ENCODE measurements at places on chromosomes 1 and 21. TPM values are rescaled to one million over a fixed set of nuclear protein-coding genes. Genes with fewer than 3 reads are reported as not detected.

- no peak for DNase-seq
Observed at GRCh38 chr1:169486281-169487051, 722 bp upstream of the SLC19A2 start.

DNA sequence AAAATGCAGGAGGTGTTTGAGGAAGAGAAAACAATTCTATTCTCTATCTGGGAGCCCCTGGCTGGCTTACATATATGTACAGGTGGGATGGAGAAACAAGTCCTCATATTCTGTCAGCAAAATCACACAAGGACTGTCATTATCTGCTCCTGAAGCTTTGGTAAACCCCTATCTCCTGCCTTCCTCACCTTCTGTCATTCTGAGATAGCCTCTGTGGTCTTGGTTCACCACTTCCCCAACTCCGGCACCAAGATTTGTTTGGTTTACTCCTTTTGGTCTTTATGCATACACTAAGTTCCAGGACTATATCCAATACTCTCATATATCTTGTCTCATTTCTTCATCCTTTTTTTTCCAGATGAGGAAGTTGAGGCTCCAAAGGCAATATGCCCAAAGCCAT lies 551.1 kb downstream of the PLPP3 start:
- no peak for DNase-seq

- DNase-seq = no peak
Observed at GRCh38 chr1:162191396-162192305, 122.2 kb downstream of the NOS1AP start.

Gene RRP1B
- 17.6 TPM for total RNA-seq

- no peak for DNase-seq
Observed at GRCh38 chr1:215681041-215681440, 113.9 kb downstream of the KCTD3 start.

Gene NPPB
- not detected for total RNA-seq

DNA sequence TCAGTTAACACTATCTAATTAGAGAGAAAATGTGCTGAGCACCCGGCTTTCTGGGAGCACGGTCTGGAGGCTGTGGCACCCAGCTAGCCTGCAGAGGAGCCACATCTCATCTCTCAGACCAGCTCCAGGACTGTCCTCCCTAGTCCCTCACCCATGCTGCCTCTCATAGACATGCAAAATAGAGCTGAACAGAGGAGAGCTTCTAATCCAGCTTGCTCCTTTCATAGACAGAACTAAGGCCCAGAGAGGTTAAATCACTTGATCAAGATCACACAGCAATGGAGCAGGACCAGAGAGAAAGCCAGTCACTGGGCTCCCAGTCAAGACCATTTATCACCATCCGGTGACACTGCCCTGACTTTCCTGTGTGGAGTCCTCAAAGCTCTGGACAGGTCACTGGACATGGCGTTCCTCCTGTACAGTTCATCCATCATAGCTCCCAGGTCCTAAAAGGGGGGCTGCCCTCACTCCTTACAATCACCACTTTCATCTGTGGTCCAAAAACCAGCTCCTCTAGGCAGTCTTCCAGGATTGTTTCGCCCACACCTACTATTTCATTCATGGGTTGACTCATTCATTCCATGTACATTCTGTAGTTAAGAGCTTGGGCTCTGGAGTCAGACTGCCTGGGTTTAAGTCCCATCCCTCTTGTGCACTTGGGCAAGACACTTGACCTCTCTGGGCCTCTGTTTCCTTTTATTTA lies 8.8 kb upstream of the CAMK2N1 start:
- no peak for DNase-seq

- DNase-seq = no peak
Observed at GRCh38 chr1:210582205-210582970, 253.7 kb downstream of the HHAT start.

Gene VWA5B1
- total RNA-seq = not detected

Gene DDX59
- 16.5 TPM for total RNA-seq

GRCh38 chr1:28781305-28781704 lies 30.7 kb upstream of the OPRD1 start:
- no peak for DNase-seq

Gene SPRR2G
- not detected for total RNA-seq

DNA sequence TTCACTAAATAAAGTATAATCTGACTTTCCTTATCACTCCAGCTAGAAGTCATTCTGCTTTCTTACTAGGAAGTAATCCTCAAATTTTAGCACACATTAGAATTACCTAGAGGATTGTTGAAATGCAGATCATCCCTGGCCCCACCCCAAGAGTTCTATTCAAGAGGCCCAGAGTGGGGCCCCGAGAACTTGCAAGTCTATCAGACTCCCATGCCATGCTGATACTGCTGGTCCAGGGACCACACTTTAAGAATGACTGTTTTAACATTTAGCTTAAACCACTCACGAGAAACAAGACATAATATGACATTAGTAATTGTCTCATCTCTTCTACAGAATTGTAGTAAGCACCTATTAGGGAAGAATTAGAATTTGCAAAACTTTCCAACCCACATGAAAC lies 7.7 kb upstream of the SYNJ1 start:
- no peak for DNase-seq

GRCh38 chr1:182229921-182230491 lies 161.6 kb downstream of the GLUL start:
- DNase-seq = no peak

GRCh38 chr1:203295796-203296195 lies 9.5 kb upstream of the BTG2 start:
- DNase-seq = no peak

Gene EPHB2
- 9.3 TPM for total RNA-seq

DNA sequence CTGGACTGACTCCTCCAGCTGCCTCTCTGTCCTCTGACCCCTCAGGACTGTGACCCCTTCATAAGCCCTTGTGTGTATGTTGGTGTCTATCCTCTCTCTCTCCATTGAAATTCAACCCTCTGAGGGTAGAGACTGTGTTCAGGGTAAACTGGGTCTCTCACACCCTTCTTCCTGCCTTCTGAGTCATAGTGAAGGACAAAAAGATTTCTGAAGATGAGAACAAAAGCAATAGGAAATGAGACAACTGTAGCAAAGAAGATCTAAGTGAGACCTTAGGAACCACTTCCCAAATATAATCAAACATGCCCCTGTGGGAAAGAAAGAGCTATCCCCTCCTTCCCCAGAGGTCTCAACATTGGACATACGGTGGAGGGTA lies 16.9 kb downstream of the NUAK2 start:
- no peak for DNase-seq

DNA sequence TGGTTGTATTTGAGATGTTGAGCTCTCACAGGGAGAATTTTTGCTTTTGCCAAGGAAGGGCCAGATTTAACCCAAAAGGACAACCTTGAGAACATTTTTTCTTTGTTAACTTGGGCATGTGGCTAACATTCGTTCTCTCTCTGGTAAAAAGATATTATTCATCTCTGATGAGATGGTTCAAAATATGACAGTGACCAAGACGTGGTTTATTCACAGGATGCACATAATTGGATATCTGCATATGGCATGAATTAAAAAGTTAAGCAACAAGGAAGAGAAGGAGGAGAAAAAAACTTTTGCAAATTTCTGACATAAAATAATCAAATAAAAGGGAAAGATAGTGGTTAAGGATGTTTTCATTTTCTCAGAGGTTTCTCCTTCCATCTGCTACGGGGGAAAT lies 43.1 kb upstream of the BCL10 start:
- no peak for DNase-seq

DNA sequence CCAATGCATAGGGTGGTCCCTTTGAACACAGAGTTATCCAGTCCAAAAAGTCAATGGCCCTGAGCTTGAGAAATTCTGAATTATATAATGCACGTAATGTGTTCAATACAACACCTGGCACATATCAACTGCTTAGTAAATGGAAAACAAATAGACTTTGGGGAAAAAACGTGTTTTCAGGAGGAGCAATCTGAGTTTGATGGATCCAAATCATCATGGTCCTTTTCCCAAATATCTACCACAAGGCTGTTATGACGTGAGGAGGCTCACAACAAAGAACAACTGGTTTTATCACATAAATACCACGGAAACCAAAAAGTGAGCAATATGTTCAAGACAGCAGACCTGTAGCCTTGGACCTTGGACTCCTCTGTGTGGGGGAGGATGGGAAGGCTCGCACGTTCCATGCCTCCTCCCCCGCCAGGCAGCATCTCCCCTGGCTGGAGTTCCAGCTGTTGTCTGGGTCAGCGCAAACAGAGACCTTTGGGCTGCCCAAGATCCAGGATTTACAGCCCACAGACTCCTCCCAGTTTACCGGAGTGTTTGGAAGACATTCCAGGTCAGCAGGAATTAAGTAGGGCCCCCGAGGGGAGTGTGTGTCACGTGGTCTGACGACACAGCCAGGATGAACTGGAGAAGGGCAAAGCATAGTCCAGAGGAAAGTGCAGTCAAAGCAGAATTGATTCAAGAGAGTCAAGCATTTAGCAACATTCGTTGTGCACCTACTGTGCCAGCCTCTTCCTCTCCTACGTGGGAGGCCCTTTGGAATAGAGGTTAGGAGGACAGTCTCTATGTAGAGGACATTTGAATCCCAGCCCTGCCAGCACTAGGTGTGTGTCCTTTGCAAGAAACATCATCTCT lies 32.2 kb upstream of the MED18 start:
- DNase-seq = no peak

Gene CHML
- total RNA-seq = 12.4 TPM

GRCh38 chr1:25462732-25463131 lies 32.0 kb downstream of the MACO1 start:
- DNase-seq = no peak

DNA sequence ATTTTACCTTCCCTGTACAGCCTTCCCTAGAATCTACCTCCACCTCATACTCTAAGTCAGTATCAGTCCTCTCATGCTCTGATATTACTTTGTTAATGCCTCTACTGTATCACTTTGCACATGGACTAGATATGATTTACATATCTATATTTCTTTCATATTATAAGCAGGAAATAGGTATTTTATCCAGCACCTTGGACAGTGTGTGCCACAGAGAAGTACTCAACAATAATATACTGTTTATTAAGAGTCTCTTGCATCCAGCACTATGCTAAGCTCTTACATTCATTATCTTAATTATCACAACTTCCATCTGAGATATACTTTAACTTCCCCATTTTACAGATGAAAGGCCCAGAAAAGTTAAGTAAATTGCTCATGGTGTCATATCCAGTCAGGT lies 247.9 kb upstream of the DAB1 start:
- DNase-seq = no peak

- DNase-seq = no peak
Observed at GRCh38 chr1:198318085-198318484, 161.3 kb downstream of the NEK7 start.

DNA sequence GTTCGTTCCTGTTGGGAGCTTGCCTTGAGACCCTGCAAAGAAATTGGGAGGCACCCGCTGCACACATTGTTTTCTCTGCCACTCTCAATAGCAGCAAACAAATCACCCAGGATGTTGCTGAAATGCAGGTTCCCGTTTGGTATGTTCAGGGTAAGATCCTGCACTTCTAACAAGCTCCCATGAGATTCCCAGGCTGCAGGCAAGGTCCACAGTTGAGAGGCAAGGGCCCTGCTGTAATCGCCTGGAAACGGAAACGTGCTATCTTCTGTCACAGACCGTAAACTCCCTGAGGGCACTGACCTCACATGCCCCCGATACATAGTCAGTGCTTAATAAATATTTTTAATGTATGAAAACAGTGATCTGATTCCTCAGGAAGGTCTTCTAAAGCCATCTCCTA lies 37.8 kb downstream of the XCL1 start:
- no peak for DNase-seq

DNA sequence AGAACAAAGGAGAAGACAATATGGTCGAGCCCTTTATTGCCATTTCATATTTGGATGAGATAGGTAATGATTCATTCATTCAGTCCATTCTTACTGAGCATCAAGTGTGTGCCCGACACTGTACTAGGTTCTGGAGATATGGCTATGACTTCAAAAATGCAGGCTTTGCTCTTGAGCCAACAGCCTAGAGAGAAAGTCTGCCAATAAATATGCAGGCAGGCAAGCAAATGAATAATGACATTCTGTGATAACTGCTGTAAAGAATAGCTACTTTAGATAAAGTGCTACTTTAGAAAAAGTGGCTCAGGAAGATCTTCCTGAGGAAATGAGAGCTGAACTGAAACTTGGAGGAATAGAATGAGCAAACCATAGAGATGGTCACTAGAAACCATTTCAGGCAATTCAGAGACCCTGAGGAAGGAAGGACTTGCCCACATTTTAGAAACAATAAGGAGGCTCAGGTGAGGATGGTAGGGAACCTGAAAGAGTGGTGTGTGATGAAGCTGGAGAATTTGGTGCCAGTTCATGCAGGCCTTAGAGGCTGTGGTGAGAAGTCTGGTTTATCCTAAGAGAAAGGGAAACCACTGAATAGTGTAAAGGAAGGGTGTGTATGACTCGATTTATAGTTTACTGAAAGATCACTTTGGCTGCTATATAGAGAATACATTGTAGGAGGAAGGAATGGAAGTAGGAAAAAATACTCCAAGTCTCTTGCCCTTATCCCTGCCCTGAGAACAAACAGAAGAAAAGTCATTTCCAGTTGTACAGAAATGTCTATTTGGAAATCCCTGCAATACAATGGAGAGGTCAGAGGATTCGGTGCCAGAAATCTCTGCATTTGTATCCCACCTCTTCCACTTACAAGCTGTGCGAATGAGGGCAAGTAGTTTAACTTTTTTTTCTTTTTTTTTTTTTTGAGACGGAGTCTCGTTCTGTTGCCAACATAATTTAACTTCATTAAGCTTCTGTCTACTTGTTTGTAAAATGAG lies 167.9 kb downstream of the VPS13D start:
- DNase-seq = no peak

Data from thoracic aorta (tissue), 2 donors.